Stimulated activated naive B cell treated with anti-CD40 and anti-IgM and Interleukin-4, amounts not matched to agents 10 μg/mL and 1 μg/mL and 100 μg/mL, for 72 hours (primary cell): ENCODE measurements at places on chromosomes 13 and 19.

DNA sequence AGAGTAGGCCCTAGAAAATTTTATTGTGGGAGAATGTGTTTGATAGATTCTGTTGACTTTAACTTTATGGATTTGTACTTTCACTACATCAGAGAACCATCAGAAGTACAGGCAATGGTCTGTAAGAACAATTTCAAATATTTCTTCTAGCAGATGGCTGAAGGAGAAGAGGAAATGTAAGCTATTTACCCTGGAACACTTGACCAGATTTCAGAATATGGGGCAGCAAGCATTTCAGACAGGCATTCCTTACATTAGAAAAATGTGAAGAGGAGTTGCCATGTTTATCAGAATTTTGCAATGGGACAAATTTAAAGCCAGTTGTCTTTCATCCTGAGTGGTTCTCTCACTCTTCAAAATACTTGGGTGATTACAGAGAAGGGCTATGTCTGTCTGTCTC lies 7.5 kb downstream of the FRY start:
- DNase-seq, result no peak

- DNase-seq, result no peak
Observed at GRCh38 chr19:8233370-8233769, 24.2 kb downstream of the CERS4 start.

- no peak for DNase-seq
Observed at GRCh38 chr13:46202966-46203365, 8.8 kb upstream of the LRRC63 start.

GRCh38 chr13:32142956-32143375 lies 111.4 kb downstream of the FRY start:
- no peak for DNase-seq

DNA sequence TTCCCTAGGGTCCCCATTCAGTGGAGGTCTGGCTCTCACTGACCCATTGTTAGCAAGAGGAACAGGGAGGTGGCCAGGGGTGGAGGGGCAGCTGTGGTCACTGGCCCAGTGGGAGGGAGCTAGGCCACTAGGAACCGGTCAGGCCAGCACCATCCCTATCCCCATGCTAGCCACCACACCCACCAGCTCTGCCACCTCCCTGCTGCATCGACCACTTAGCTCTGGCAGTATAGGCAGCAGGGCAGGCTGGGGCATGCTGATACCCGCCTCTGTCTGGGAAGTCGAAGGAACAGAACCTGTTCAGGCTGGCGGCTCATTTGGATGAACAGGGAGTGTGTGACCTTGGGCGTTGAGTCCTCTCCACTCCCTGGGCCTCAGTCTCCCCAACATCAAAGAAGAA lies 4.7 kb downstream of the PPP1R13L start:
- DNase-seq, result no peak

- no peak for DNase-seq
Observed at GRCh38 chr19:55426042-55426441, 17.1 kb downstream of the SHISA7 start.

DNA sequence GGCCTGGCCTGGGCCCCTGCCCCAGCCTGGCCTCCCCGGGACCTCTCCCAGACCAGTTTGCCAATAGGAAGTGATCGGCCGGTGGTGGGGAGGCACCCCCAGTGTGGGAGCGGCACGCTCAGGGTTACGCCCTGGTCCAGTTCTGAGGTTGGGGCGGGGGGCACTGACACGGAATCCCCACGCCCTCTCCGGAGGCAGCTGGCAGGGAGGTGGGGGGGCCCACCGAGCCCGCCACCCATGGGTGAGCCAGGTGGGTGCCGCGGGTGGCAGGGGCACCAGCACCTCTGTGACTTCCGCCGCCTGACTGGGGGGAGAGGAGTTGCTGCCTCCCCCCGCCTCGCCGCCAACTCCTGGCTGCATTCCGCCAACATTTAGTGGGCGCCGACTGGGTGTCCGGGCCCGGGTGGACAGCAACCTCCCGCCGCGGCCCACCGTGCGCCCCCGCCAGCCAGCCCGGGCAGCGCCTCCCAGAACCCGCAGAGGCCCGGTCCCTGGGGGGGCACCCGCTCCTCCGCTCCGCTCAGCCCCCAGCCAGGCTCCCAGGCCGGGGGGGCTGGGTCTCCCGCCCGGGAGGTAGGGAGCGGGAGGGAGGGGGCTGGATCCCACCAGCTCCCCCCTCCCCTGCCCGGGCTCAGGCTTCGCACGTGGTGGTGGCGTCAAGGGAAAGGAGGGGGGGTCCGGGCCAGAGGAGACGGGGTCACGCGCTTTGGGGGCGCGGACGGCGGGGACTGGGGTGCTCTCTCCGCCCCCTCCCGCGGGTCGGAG lies 2.0 kb downstream of the ZBTB7A start:
- no peak for DNase-seq

- DNase-seq, result no peak
Observed at GRCh38 chr13:112881656-112882554, 87.1 kb upstream of the MCF2L start.

- DNase-seq, result no peak
Observed at GRCh38 chr19:928471-929202, 2.8 kb downstream of the ARID3A start.

GRCh38 chr19:19606021-19606420 lies 12.5 kb downstream of the PBX4 start:
- DNase-seq, result no peak

DNA sequence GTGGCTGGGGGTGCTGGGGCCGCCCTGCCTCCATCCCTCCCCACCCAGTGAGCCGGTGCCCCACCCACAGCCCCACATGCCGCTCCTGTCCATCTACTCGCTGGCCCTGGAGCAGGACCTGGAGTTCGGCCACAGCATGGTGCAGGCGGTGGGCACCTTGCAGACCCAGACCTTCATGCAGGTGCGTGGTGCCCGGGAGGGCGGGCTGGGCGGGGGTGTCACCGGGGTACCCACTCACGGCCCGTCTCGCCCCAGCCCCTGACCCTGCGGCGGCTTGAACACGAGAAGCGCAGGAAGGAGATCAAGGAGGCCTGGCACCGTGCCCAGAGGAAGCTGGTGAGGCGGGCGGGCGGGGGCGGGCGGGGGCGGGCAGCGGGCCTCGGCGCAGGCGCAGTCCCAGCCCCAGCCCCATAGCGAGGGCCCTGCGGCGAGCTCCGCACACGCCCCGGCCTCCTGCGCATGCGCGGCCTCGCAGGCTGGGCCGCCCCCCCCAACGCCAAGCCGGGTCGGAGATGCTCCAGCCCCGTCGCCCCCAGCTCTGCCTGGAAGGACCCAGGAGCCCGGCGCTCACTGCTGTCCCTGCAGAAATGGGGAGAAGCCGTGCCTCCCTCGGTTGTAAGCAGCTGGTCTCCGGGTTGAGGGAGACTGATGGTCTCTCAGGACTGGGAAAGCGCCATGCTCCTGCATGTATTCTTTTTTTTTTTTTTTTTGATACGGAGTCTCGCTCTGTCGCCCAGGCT lies 7.7 kb downstream of the ARHGAP45 start:
- DNase-seq, result peak; percentile 53

GRCh38 chr19:608155-609003 lies 18.7 kb downstream of the HCN2 start:
- no peak for DNase-seq

- DNase-seq, result peak; percentile 66
Observed at GRCh38 chr13:30443957-30444404, 21.7 kb downstream of the UBE2L5 start.

DNA sequence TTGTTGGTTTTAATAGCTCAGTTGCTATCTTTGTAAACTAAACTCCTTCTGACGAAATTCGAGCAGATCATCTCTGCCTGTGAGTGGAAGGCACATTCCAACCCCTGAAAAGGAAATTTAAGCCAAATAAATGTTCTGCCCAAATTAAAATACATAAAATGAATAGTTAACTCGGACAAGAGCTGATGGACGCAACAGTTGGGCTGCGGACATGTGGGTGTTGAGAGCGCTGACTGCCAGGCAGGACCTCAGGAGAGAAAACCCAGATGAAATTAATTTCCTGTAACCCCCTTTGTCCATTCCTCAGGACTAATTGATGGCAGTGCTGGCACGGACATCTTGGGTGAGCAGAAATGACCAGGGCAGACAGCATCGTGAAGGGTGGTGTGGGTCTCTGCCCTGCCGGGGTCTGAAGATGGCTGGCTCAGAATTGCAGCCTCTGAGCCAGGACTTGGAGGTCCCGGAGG lies 86.5 kb downstream of the TSHZ3 start:
- DNase-seq, result no peak

GRCh38 chr19:11480715-11481533 lies at the start of gene ELAVL3:
ELAVL3 (minus strand) TSS chr19:11481046; CDS start chr19:11480608, 438 bp downstream.
- no peak for DNase-seq

GRCh38 chr19:55085923-55086715 lies 10.4 kb downstream of the EPS8L1 start:
- DNase-seq, result no peak

DNA sequence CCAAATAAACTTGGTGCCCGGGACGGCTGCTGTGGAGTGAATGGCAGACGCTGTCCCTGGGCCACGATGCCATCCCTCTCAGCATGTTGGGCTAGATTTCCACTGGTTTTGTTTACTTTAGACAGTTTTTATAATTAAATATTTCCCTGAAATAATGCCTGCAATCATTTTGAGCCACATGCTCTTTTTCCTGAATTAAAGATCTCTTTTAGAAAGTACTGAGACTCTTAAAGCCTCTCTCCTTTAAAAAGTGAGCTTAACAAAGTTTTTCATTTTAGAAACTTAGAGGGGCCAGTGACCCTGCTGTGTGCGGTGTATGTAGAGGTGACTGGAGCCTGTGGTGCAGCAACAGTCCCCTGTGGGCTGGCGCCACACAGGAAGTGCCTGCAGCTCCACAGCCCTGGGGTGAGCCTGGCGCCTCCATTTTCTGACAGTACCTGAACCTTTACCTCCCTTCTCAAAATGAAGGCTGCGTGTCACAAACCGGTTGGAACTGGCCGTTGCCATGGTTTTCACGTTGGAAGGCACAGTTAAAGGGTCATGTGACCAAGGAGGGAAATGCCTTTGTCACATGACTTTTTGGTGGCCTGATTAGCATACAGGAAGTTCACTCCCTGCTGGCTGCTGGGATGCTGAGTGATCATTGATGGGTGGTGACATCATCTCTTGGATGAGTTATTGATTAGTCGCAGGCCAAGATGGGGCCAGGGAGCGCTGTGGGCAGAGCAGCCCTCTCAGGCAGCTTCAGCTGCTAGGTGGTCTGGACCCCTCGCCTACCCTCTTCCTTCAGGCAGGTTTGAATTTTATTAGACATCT lies 26.3 kb downstream of the TSSK6 start:
- DNase-seq, result peak; percentile 65

GRCh38 chr19:4909156-4909896 lies at the start of gene UHRF1:
UHRF1 (plus strand) TSS chr19:4909501; CDS start chr19:4910886, 1,385 bp downstream.
- DNase-seq, result peak; percentile 56

GRCh38 chr19:7862413-7862951 lies 11.7 kb downstream of the PRR36 start:
- DNase-seq, result no peak

DNA sequence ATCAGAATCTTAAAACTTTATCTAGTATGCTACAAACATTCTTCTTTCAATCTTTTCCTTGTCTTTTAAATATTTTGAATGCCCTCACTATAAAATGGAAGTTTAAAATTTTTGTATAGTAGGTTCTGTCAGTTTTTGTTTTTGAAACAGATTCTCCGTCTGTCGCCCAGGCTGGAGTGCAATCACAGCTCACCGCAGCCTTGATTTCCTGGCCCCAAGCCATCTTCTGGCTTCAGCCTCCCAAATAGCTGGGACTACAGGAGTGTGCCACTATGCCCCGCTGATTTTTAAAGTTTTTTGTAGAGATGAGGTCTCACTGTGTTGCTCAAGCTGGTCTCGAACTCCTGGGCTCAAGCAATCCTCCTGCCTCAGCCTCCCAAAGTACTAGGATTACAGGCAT lies 20.7 kb downstream of the PHF11 start:
- no peak for DNase-seq

- peak; percentile 98 for DNase-seq
Observed at GRCh38 chr19:53867225-53868090, at the start of gene MYADM. MYADM (plus strand) TSS chr19:53867883; CDS start chr19:53873530, 5,647 bp downstream.

- DNase-seq, result no peak
Observed at GRCh38 chr13:99383946-99384345, 76.7 kb upstream of the GPR183 start.

DNA sequence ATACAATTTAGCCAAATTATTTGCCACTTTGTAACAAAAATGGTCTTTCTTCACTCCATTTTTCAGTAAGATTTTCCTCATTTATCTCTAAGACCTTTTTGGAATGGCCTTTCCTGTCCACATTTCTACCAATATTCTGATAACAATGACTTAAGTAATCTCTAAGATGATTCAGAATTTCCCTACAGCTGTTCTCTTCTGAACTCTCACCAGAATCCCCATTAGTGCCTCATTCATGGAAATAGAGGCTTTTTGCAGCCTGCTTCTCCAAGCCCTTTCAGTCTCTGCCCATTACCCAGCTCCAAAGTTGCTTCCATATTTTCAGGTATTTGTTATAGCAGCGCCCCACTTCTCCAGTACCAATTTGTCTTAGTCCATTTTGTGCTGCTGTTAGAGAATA lies 867.0 kb downstream of the GPC5 start:
- no peak for DNase-seq

DNA sequence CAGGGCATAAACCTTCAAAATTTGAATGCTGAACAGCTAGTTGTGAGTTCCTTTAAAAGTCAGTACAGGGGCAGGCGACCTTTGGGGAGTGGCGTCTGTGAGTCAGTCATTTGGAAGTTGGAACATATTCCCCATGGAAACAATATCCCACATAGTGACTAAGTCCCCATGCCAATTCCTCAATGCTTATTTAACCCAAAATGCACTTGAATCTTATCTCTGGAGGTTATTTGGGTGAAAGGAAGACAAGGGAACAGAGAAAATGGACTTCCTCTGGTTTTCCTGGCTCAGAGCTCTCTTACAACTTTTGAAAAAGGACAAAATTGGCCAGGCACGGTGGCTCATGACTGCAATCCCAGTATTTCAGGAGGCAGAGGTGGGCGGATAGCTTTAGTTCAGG lies 479.2 kb upstream of the NBEA start:
- DNase-seq, result no peak

GRCh38 chr19:574658-575526 lies 2.5 kb downstream of the BSG start:
- DNase-seq, result no peak

DNA sequence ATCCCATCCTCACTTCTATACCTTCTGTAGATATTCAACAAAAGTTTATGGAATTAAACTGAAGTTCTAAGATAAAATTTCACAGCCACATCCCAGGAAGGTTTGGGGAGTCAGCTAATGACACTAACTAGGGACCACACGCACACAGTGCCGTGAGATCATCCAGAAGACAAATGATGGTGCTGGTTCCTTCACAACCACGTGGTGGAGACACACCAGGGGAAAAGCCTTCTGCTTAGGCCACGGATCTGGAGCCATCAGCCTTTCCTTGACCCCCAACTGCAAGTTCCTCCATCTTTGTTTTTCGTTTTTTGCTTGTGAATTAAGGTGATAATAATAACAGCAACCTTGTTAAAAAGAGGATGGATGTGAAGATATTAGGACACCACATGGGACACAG lies 241.6 kb upstream of the MAB21L1 start:
- no peak for DNase-seq

DNA sequence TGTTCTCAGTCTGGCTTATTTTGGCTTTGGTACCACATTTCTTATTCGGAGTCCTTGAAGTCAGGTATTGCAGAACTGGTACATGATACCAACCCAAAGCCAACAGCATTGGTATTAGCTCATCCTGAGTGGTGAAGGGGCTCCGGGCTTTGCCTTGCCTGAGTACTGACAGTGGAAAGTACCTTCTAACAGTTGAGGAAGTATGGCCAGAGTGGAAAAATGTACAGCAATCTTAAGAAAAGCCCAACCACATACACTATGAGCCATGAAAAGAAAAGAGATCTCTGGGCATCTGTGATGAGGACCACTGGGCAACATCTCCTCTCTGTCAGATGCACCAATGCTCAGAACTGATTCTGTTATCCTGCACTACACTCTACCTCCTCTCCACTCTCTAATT lies 8.3 kb downstream of the LCP1 start:
- peak; percentile 54 for DNase-seq
